CD8-positive, alpha-beta memory T cell (primary cell): ENCODE measurements at places on chromosomes 16 and 17.
A peak's percentile ranks its signal among the peaks of the same experiment; 100 is the strongest.

DNA sequence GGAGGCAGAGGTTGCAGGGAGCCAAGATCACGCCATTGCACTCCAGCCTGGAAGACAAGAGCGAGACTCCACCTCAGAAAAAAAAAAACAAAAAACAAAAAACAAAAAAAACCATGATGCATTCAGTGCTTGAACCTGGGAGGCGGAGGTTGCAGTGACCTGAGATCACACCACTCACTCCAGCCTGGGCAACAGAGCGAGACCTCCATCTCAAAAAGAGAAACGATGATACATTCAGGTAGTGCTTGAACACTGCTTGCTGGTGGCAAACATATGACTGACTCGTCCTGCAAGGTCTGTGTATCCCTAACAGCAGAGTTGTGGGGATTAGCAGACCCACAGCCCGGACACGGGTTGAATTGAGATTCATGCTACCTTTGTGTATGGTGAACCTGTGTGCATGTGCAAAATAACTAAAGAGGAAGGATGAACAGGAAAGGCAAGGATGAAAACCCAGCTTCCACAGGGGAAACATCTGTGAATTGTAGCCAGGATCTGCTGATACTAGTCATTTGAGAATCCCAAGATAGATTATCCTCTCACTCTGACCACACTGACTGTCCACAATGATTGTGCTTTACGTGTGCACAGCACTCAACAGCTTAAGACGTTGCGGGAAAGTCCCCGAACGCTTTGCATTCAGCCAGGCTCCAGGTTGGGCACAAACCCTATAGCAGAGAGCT, 52.4 kb upstream of the MRPS23 start:
- DNase-seq, result no peak

DNA sequence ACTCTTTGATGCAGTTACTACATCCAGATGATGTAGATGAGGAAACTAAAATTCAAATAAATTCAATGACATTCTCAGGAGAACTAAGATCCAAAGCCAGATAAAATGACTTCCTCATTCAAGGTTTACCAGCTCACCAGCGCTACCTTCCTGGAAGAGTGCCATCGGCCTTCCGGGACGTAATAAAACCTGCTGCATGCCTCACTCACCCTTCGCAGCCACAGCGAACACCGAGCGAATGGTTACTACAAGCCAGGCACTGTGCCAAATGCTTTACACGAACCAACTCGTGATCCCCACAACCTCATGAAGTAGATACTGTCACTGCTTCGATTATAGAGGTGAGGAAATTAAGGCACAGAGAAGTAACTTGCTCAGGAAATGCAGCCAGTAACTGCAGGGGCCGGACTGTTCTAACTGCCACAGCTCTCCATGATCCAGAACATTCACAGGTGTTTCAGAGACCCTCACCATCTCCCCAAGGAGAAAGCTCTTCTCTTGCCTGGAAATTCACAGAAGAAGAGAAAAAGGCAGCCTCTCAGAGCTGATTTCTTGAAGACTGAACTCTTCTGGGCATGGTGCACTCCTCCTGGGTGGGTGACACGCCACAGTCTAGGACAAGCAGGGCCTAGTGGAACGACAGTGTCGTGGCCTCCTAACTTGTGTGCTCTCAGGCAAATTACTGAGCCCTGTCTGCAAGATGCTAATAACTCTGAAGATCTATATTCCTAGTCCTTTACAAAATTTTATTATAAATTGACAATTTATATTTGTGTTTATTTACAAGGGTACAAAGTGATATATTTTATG, 46.8 kb downstream of the HIC1 start:
- DNase-seq, result peak; percentile 62

GRCh38 chr17:63015824-63016223, 49.8 kb downstream of the TANC2 start:
- no peak for DNase-seq

DNA sequence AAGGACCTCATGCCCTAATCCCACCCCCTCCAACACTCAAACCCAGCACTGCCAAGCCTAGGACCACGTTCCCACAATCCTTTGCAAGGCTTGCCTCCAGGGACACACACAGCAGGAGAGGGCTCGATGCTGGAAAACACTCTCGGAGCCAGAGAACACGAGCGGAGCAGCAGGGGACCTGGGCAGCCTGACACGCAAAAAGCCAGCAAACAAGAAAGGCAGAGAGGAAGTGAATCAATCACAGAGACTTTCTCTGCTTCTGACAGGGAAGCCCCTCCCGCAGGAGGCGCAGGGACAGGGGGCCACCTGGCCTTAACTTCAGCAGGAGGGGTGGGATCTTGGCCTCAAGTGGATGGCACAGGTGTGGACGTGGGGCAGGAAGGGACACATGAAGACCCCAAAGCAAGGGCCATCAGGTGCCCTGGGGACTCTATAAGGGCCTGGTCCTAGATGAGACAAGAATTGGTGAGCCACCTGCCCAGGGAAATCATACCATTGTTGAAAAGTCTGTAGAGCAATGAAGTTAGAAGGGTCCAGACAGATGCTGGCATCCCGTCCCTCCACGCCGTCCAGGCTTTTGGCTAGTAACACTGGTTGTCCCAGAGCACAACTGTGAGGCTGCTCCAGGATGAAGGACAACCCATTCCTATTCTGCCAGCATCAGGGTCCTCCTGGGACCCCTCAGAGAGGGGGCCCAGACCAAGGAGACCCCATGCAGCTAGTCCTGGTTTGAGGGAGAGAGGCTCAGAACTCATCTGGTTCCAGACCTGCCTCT, 2.2 kb downstream of the SDK2 start:
- no peak for DNase-seq

GRCh38 chr16:88630941-88631340, 7.4 kb upstream of the IL17C start:
- no peak for DNase-seq

DNA sequence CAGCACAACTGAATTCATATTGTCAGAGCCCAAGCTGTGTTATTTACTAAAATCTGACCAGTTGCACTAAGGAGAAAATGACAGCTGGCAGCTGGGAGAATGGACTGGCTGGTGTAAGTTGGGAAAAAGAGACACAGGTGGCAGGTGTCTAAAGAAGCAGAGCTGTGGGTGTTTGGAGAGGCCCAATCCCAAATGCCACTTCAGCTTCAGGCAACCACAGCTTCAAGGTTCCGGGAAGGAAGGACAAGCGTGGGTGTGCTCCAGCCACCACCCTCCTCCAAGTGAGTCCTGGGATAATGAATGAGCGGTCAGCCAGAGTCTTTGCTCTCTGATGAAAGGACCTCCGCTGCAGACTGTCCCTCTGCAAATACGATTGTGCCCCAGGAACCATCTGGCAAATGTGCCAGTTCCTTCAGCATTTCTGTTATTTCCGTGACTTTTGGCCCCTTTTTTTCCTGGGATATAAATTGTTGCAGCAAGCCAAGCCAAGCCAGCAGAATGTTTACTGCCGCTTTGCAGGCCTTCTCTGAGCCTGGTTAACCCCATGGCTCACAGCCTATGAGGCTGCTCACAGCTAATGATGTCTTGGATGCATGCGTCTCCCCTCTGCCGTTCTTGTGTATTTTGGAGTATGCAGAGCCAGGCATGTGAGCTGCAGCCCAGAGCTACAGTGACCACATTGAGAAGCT, 9.5 kb upstream of the RHBDL3 start:
- DNase-seq, result no peak
